ENCODE measurements at places on chromosomes 7 and 10.

DNA sequence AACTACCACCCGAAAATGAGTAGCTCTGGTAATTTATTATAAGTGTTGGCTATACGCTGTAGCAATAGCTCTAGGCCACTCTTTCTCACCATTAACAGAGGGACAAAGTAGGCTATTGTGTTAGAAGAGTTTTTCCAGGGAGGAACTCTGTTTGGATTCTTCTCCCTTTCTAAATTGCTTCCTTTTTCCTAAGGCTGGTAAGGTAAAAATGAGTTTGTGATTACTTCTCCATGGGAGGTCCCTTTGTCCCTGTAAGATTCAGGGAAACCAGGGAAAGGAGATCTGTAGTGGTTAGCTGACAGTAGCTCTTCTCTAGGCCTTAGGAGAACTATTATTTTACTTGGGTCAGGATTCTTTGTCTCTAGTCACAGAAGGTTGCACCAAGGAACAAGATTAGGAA, 23.2 kb upstream of the SEMA3E start:
- no peak for DNase-seq
- no peak overlapping the region for H3K4me3 ChIP-seq
- H3K36me3 ChIP-seq = no peaks in the 10 kb centered on the region
- no peaks in the 10 kb centered on the region for H3K4me1 ChIP-seq

GRCh38 chr7:2217716-2218443, 14.9 kb downstream of the MAD1L1 start:
- no peak overlapping the region for H3K4me3 ChIP-seq
- no peaks in the 10 kb centered on the region for H3K4me1 ChIP-seq
- peaks cover 94% of the 10 kb centered on the region for H3K36me3 ChIP-seq
- H3K27ac ChIP-seq = no peak overlapping the region

DNA sequence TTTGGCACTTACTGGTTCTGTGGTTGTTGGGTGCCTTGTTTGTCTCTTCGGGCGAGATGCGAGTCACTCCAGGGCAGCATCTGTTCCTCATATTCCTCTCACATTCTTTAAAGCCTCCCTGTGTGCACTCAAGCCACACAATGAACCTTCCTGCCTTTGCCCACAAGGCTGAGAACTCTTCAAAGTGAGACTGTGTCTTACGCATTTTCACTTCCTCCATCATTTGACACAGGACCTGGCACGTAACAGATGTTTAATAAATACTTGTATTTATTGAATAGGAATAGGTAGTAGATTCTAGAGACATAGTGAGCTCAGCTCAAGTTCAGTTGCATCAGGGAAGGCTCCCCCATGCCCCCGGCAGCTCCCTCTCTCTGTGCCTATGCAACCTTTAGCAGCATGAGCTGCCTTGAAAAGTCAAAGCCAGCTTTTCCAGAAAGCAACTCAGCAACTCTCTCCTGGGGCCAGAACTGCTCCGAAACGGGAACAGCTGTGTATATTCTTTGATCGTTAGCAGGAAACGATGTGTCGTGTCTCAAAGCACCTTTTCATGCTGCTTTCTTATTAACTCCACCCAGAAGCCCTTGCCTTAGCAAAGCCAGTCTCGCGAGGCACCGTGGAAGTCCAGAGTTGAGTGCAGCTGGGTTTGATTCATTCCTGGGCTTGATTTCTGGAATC, 97.5 kb downstream of the PFKFB3 start:
- no peaks in the 10 kb centered on the region for H3K36me3 ChIP-seq
- H3K4me3 ChIP-seq = no peak overlapping the region
- H3K27me3 ChIP-seq = no peaks in the 10 kb centered on the region
- peak overlapping the region; percentile 47 for H3K27ac ChIP-seq
- H3K4me1 ChIP-seq = peaks cover 36% of the 10 kb centered on the region
- DNase-seq = no peak

- H3K4me1 ChIP-seq = peaks cover 49% of the 10 kb centered on the region
- H3K27me3 ChIP-seq = no peaks in the 10 kb centered on the region
- peak overlapping the region; percentile 13 for H3K27ac ChIP-seq
- H3K4me3 ChIP-seq = no peak overlapping the region
Observed at GRCh38 chr7:50729962-50730361, 52.7 kb downstream of the GRB10 start.

GRCh38 chr7:121871188-121871587, 1.8 kb upstream of the PTPRZ1 start:
- no peak for DNase-seq
- no peak overlapping the region for H3K27ac ChIP-seq
- no peaks in the 10 kb centered on the region for H3K36me3 ChIP-seq
- H3K4me1 ChIP-seq = no peaks in the 10 kb centered on the region
- peaks cover 38% of the 10 kb centered on the region for H3K27me3 ChIP-seq
- H3K4me3 ChIP-seq = no peak overlapping the region

- H3K27ac ChIP-seq = no peak overlapping the region
- H3K27me3 ChIP-seq = peaks cover 52% of the 10 kb centered on the region
- DNase-seq = no peak
- no peak overlapping the region for H3K4me3 ChIP-seq
- no peaks in the 10 kb centered on the region for H3K36me3 ChIP-seq
Observed at GRCh38 chr7:159142730-159143129, 1.9 kb downstream of the VIPR2 start.

DNA sequence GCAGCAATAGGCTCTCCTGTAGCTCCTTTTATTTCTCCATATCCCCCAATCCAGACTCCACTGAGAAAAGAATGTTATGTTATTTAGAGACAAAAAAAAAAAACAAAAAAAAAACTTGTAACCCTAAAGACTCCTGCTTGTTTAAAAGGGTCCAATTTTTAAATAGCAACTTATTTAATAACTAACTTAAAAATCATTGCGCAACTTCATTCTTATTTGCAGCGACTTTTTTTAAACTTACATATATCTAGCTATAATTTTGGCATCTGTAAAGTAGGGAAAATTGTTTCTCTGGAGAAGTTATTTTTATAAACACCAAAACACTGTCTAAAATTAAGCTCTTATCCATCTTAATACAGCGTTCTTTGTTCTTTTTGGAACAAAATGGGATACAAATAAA, 59.0 kb upstream of the ZC3HAV1 start:
- no peak for DNase-seq
- H3K27me3 ChIP-seq = no peaks in the 10 kb centered on the region
- no peak overlapping the region for H3K4me3 ChIP-seq
- H3K27ac ChIP-seq = no peak overlapping the region
- H3K36me3 ChIP-seq = no peaks in the 10 kb centered on the region

DNA sequence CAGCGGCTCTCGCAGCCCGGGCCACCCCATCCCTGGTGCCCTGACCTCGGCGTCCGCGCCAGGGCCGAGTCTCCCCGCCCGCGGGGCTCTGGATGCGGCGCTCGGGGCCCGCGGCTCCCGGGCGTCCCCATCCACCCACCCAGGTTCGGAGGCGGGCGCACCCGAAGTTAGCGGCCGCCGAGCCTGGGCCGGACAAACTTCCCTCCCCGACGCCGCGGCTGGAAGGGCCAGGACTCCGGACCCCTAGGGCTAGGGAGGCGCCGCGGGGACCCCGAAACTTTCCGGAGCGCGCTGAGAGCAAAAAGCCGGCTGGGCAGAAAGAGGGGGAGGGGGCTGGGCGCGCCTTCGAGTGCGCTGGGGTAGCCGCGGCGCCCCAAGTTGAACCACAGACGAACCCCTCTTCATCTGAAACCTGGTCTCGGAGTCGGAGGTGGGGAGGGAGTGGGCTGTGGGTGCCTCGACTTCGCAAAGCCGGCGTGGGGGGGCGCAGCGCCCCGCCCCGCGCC, 3.7 kb upstream of the ELFN1 start:
- peaks cover 93% of the 10 kb centered on the region for H3K27me3 ChIP-seq
- H3K4me1 ChIP-seq = peaks cover 38% of the 10 kb centered on the region
- no peaks in the 10 kb centered on the region for H3K36me3 ChIP-seq
- DNase-seq = peak; percentile 39
- H3K4me3 ChIP-seq = peak overlapping the region; percentile 60

DNA sequence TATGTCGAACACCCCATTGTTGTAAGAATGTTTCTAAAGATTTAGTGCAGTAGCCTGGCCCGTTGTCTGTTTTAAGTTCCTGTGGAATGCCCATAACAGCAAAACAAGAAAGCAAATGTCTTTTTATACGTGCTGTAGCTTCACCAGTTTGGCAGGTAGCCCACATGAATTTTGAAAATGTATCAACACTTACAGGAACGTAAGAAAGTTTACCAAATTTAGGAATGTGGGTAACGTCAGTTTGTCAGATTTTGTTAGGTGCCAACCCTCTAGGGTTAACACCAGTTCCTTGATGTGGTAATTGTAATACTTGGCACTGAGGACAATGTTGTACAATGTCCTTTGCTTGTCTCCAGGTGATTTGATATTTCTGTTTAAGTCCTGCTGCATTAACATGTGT, 3.2 kb upstream of the GIMAP4 start:
- no peak for DNase-seq
- H3K4me3 ChIP-seq = no peak overlapping the region
- peaks cover 7% of the 10 kb centered on the region for H3K4me1 ChIP-seq
- no peaks in the 10 kb centered on the region for H3K27me3 ChIP-seq

- no peak overlapping the region for H3K4me3 ChIP-seq
- H3K4me1 ChIP-seq = peaks cover 7% of the 10 kb centered on the region
- H3K27ac ChIP-seq = no peak overlapping the region
- DNase-seq = no peak
- H3K27me3 ChIP-seq = no peaks in the 10 kb centered on the region
Observed at GRCh38 chr7:36614959-36615358, 109.3 kb downstream of the AOAH start.

GRCh38 chr10:48317321-48317990, 11.0 kb downstream of the MAPK8 start:
- DNase-seq = no peak
- no peak overlapping the region for H3K4me3 ChIP-seq
